ENCODE measurements at places on chromosomes 12 and 14. TPM values are rescaled to one million over a fixed set of nuclear protein-coding genes. Genes with fewer than 3 reads are reported as not detected.

DNA sequence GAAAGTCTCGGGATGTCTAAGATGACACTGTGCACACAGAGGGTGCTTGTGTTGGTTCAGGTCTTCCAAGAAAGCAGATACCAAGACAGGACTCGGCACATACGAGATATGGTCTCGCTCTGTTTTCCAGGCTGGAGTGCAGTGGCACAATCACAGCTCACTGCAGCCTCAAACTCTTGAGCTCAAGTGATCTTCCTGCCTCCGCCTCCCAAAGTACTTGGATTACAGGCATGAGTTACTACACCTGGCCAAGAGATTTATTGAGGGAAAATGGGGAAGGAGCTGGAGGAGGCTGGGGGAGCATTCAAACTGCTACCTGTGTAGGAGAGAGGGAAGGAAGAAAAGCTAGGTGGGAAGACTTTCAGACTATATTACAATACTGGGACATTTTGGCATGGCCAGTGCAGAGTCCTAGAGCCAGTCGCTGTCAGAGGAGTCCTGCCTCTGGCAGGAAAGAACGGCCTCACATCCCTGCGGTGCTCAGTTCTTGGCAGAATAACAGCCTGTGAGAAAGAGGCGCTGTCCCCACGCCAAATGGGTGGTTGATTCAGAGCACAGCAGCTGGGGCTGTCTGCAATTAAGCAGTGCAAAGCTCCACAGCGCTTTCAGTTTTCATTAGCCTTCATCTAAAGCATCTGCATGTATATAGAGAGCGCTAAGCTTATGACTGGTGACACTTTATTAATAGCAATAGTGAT, 18.3 kb downstream of the SLC17A8 start:
- DNase-seq = no peak

DNA sequence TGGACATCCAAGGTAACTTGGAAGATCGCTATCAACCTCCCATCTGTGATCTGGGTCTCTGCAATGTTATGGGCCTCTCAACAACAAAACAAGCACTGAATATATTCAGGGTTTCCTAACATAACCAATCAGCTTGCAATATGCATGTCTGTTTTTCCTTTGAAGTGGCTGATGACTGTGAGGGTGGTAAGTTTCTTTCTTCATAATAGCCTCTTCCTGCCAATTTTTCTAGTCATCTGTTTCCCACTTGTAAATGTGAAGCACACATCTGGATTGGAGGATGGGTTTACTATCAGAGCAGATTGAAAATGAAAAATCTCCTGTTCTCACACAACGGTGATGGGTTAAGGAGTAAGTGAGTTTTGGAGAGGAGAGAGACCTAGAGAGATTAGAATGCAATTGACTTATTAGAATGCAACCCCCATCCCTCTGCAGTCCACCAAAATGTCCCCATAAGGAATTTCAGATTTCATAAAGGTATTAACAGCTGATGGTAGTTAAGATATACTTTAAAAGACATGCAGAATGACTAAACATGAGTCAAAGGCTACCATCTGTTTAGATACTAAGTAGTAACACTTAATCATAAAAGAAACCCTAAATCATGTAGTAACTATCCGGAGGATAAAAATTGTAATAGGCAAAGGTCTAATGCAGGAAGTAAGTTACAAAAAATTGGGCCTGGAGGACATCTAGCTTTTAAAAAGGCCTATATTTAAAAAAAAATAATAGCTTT, 58.4 kb upstream of the SAV1 start:
- peak; percentile 77 for DNase-seq

GRCh38 chr14:100842799-100843198, 16.9 kb downstream of the MEG3 start:
- no peak for DNase-seq

DNA sequence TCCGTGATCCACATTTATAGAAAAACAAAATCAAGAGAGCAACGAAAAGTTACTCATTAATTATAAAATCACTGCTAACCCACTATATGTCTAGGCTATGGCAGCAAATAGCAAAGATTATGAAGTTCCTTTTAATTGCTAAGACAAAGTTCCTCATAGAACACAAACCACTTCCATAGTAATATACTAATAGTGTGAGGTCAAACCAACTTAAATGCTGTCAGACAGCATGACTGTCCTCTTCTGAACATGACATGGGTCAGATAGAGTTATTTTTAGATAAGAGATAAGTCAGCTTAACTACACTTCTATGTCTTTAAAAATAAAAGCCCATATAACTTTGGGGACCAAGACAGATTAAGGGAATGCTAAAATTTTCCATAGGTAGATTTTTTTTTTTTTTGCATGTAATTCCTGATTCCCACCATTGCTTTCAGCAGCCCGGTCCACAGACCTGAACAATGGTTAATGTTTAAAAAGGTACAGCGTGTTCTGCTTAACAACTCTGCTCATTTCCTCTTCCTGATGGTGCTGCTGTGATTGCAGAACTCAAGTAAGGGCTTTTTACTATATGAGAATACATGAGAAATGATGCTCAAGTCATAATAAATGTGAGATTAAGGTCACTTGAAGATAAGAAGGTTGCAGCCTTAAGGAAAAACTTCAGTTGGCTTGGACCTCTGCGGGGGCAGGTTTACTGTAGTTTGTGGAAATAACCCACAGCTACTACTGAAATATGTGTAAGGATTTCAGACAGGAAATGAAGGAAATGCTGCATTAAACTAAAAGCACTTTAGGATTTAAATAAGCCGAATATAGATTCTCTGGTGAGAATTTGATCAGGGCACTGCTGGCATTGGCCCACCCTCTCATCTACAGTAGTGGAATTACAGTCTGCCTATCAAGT, 37.7 kb upstream of the DUSP6 start:
- no peak for DNase-seq

DNA sequence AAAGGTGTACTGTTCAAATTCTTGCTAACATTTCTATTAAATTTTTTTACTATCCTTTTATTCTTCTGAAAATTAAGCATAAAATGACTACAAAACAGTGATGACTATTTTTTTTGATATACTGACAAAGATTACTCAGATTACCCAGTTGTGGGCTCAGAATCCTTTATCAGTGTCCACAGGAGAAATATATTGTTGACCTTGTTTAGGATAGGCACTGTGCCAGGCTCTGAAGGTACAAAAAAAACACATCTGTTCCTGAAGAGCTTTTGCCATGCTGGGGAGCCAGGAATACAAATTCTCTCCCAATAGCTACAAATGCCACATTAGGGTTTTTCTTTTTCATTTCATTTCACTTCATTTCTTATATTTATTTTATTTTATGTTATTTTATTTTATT, 26.9 kb upstream of the GCH1 start:
- DNase-seq = no peak

- DNase-seq = peak; percentile 58
These were observed 6.9 kb downstream of the C12orf56 start for GRCh38 chr12:64383675-64384074.

- peak; percentile 81 for DNase-seq
These were observed 154.1 kb upstream of the FKBP4 start for GRCh38 chr12:2640709-2641108.

DNA sequence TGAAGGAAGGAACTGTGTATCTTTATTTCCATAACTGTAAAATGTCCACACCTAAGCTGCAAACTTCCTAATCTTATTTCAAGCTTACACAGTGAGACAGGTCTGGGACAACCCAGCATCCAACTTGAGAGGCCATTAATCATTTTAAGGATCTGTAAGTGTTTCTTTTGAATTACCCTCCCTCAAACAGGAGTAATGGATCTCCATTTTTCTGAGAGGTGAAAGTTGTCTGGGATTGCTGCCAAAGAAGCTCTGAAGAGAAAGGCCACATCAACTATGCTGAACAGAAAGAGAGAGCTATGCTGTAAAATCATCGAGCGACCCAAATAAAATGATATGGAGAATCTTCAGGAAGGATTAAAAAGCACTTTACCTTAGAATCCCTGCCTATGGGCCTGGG, 131.7 kb upstream of the CPNE8 start:
- no peak for DNase-seq

- no peak for DNase-seq
These were observed 121.4 kb downstream of the TRMT5 start for GRCh38 chr14:60859525-60859924.

DNA sequence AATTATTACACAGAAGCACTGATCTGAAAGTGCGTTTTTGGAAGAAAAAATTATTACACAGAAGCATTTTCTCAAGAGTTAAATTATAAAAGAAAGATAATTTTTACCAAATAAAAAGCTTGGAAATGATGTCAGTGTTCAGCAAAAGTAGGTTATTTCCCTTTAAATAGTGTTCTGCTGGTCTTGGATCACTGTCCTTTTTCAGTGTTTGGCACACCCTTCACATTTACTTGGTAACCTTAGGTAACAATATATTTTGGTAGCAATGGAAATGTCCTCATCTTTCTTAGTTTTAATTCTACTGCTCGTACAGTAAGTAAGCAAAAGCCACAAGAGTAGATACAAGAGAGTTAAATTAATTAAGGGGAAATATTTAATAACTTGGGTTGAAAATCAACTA, 40.3 kb downstream of the FERMT2 start:
- DNase-seq = no peak

GRCh38 chr12:127174881-127175280, 1092.1 kb upstream of the TMEM132C start:
- peak; percentile 57 for DNase-seq

- peak; percentile 90 for DNase-seq
These were observed 67.7 kb upstream of the DDX11 start for GRCh38 chr12:31005944-31006361.

- DNase-seq = no peak
These were observed 1.4 kb downstream of the RNASE13 start for GRCh38 chr14:21033133-21033698.

DNA sequence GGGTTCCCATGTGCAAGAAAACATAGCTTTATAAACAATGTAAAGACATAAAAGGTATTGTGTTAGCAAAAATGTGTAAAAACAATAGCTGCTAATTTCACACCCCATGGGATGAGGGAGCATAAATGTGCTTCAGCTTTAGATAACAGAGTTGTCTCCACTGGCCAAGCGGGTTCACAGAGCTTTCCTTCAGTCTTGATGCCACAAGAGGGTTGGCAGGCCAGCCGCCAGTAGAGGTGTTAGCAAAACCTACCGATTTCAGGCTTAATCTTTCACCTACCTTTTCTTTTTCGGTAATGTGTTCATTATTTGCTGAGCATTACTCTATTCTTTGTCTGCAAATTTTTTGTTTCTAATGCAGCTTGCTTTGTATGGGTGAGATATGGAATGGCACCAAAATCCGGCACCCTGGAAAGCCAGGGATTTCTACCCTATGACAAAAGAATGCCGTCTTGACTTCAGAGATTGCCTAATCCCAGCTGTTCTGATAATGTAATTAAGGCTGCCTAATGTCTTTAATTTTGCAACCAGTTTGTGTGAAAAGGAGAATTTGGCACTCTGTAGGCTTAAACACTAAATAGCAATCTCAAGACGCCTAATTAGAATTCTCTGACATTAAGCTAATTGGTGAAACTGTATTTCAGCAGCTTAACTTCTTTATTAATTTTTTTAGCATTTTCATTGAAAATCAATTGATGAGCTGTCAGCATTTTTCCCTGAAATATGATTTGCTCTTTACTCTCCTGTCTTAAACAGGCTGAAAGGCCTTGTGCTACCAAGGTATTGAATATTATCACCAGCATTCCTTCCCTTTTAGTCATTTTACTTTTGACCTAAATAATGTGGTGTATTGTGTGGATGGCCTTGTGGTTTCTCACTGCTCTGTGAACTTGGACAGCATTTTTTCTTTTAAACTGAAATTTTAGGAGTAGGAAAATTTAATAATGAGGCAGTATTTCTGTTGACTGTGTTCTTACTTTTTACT, 60.7 kb downstream of the POLR3B start:
- peak; percentile 94 for DNase-seq

DNA sequence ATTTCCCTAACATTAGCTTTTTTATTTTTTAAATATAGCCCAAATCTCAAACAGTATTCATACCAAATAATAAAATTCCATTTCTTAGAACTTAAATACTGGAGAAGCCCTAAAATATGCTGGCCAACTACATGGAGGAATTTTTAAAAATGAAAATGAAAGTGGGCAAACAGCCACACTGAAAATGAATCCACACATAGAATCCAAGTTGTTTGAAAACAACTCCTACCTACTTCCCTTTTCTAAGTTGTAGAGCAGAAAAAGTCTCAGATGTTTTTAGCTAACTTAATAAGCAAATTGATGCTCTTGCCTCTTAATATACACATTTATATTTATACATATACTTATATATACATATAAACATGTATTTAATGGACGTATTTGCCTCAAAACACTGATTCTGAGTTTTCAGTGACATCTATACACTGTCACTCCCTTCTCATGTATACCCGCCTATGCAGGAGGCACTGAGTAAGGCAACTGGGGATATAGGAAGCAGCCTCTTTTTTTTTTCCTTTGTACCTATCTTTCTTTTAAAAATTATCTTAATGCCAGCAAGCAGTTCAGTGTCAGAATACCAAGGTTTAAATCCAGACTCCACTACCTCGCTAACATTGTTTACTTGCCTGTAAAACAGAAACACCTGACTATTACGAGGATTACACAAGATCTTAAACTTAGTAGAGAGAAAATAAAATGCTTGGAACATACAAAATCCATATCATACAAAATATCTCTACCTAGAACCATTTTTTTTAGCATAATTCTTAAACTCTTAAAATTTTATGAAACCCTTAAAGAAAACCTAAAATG, 13.3 kb downstream of the DICER1 start:
- no peak for DNase-seq

DNA sequence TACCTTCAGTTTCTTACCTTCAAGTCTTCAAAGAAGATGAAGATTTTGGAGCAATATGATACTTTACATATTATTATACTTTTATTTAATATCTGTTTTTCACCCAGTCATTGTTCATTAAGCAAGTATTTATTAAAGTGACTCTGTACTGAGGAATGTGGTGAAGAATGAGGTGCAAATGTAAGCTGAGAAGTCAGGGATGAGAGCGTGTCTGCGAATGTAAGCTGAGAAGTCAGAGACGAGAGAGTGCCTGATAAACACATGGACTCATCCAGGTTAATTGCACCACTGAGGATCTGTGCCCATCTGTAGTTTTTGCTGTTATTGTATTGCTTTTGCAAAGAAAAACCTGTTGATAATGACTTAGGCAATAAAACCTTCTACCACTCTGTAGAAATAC, 211.9 kb upstream of the FAR2 start:
- peak; percentile 76 for DNase-seq

The ADAMTS20 gene
- 1.6 TPM for total RNA-seq

The HNF1A gene
- total RNA-seq = not detected

The PPP1R36 gene
- 0.26 TPM for total RNA-seq

The RTL1 gene
- not detected for total RNA-seq

The TBK1 gene
- total RNA-seq = 23.1 TPM

The TAS2R43 gene
- not detected for total RNA-seq

The NRIP2 gene
- not detected for total RNA-seq

The SLC2A14 gene
- total RNA-seq = not detected

The EML5 gene
- total RNA-seq = 0.66 TPM

The TTC9 gene
- total RNA-seq = 3.6 TPM

The RNASE1 gene
- total RNA-seq = 0.51 TPM
